ENCODE measurements at places on chromosomes 6 and 20.

GRCh38 chr20:16580147-16580546 is 6.9 kb upstream of the KIF16B start:
- peak; percentile 54 for DNase-seq

DNA sequence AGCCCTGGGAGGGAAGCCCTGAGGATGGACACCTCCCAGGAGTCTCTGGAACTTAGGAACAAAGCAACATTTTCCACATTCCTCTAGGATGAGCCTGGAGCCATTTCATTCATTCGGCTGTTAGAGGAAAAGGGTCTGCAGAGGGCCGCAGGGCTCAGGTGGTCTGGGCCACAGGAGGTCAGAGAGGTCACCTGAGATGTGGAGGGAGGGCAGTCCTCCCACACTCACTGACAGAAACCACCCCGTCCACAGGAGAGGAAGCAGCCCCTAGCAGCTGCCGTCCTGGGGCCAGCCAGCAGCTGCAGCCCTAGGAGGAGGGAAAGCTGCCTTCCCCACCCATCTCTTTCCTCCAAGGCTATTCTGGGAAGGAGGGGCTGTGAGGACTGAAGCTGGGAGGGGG is 207.0 kb downstream of the CDC5L start:
- DNase-seq: peak; percentile 21

GRCh38 chr6:161835500-161836215 is 561.8 kb upstream of the AGPAT4 start:
- peak; percentile 71 for DNase-seq

- DNase-seq: no peak
Observed at GRCh38 chr6:11714116-11714797, 64.3 kb downstream of the ADTRP start.

DNA sequence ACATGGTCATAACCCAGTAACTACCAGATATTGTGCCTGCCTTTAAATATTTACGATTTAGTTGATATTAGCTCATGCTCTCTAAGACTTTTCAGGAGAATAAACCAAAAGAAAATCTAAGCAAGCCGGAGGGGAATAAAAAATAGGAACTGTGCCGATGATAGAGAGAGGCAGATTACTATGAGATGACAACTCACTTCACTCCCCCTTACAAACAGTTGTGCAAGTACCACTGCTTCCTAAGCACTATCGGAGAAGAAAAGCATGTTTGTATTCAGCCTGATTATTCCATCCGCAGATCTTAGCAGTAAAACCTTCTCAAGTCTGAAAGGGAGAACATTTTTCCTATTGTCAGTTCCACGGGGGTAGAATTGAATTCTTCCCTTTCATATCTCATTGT is 294.4 kb downstream of the KCNQ5 start:
- no peak for DNase-seq

DNA sequence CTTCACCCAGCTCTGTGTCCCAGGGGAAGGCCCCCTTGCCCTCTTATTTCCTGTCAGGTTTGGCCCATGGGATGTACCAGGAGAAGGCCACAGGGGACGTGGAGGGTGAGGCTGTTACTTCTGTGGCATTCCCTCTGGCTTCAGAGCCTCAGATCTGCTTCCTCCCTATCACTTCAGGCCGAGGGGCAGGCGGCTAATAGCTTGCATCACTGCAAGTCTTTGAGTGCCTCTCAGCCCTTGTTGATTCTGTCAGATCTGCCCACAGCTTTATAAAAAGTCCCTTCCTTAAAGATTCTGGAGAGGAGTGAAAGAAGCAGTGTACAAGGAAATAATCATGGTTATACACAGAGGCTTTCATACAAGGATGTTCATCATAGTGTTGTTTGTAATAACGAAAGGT is 86.9 kb downstream of the LRFN2 start:
- no peak for DNase-seq

- no peak for DNase-seq
Observed at GRCh38 chr6:89132057-89132456, 13.8 kb upstream of the PM20D2 start.

- no peak for DNase-seq
Observed at GRCh38 chr20:19407736-19408135, 195.3 kb downstream of the SLC24A3 start.

- DNase-seq: no peak
Observed at GRCh38 chr6:97427648-97428047, 144.6 kb upstream of the MMS22L start.

GRCh38 chr6:26087284-26088115 is at the start of gene HFE:
TSS of gene HFE (plus strand) at chr6:26087429. CDS start at chr6:26087441, 12 bp downstream.
- DNase-seq: no peak

- DNase-seq: no peak
Observed at GRCh38 chr6:143429970-143430369, 20.5 kb downstream of the ADAT2 start.

DNA sequence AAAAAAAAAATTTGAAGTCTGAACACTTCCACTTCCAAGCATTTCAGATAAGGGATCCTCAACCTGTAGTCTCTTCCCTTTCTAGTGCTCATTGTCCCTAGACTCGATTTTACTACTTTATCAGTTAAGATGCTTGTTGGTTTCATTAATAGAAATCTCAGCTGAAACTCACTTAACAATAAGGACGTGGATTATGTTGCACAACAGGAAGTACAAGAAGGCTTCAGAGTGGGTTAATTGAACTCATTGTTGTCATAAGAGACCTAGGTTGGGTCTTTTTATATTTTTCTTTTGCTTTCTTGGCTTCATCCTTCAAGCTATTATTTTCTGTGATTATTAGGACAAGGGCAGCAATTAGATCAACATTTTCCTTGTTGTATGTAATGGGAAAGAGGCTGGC is 175.2 kb downstream of the CDKAL1 start:
- DNase-seq: no peak

GRCh38 chr6:98827295-98828159 is 6.8 kb upstream of the POU3F2 start:
- DNase-seq: no peak

- no peak for DNase-seq
Observed at GRCh38 chr6:148723484-148723883, 23.3 kb upstream of the UST start.

Data from SK-N-DZ (cell line).